ENCODE measurements at places on chromosomes 4 and X.
A peak's percentile ranks its signal among the peaks of the same experiment; 100 is the strongest.

- no peak for DNase-seq
These were observed 327.8 kb downstream of the CAMK2D start for GRCh38 chr4:113433536-113434246.

GRCh38 chr4:15964159-15964558 lies 1.2 kb upstream of the FGFBP2 start:
- DNase-seq, result no peak

GRCh38 chr4:140233791-140234696 lies 80.1 kb upstream of the MAML3 start:
- peak; percentile 61 for DNase-seq

DNA sequence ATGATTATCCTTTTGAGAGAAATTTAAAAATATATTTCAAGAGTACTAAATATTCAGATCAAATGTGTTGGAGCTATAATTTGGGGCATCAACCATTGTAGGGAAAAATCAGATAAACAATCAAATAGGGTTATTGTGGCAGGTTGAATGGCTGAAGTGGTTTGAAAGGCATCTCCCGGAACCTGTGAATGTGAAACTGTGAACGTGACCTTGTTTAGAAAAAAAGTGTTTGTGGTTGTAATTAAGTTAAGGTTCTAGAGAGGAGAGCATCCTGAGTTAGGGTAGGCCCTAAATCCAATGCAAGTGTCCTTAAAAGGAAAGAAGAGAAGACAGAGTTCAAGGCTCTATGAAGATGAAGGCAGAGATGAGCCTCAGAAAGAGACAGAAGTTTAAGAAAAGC lies 37.4 kb downstream of the ADGRA3 start:
- DNase-seq, result no peak

DNA sequence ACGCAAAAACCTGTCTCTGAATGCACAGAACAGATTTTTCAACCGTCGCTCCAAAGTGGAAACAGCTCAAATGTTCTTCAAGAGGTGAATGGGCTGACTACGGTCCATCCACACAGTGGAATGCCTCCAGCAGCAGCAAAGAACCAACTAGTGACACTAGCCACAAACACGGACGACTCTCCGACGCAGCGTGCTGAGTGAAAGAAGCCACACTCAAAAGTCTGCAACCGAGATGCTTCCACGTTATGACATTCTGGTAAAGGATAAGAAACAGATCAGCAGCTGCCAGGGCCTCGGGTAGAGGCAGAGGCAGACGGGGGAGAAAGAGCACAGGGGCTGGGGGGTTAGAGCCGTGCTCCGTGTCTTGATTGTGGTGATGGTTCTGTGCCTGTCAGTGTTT lies 125.2 kb downstream of the AFAP1 start:
- no peak for DNase-seq

GRCh38 chrX:2385224-2385623 lies 115.6 kb downstream of the DHRSX start:
- peak; percentile 37 for DNase-seq

- no peak for DNase-seq
These were observed 573.6 kb downstream of the PPP4R3C start for GRCh38 chrX:26889574-26889973.

GRCh38 chr4:182093935-182094334 lies 149.3 kb upstream of the TENM3 start:
- DNase-seq, result no peak

DNA sequence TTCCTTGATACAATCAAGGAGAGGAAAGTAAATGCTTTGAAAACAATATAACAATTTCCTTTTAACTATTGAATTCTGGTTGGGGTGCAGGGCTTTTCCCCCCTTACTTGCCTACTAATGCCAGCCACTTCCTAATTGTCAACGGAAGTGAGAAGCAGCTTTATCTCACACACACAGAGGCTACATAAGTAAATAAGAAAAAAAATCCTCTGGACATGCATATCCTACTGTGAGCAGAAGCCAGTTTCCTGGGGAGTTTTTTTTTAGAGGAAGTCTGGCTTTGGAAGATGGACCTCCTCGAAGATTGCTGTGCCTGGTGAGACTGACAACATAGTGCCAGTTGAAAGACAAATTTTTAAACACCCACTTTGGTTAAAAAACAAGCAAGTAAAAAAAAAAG lies 180.6 kb downstream of the OPHN1 start:
- no peak for DNase-seq

DNA sequence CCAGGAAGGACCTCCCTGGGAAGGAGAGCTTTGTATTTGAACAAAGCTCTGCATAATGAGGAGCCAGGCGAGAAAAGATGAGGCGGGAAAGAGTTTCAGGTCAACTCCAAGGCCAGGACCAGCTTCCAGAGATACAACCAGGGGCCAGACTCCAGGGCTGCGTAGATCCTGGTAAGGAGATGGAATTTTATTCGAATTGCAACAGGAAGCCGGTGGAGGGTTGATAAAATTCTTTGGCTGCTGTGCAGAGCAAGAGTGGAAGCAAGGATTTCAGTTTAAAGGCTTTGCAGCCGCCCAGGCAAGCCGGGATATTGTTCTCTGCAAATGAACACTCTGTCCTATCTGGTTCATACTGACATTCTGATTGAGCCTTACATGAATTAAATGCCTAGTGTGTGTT lies 40.2 kb upstream of the CBR4 start:
- no peak for DNase-seq

GRCh38 chrX:153900831-153901752 lies 3.4 kb upstream of the AVPR2 start:
- peak; percentile 60 for DNase-seq

DNA sequence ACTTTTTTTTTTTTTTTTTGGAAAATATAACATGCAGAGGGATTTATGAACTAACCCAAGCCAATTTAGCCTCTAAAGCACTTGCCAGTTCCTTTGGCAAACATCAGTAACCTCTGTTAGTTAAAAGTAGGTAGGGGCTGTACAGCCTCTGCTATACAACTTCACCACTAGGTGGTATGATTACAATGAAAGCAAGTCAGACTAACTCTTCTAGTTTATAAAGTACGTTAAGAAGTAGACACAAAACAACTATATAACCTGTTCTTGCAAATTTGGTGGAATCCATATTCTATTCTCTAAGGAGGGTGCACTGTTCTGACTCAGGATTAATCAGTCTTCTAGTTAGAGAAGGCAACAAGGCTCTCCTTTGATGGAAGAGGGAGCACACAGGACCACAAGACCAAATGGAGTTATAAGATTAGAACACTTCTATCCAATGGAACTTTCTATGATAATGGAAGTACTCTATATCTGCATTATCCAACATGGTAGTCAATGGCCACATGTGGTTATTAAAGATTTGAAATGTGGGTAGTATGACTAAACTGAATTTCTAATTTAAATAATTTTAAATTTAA lies 12.8 kb downstream of the AIMP1 start:
- peak; percentile 21 for DNase-seq

DNA sequence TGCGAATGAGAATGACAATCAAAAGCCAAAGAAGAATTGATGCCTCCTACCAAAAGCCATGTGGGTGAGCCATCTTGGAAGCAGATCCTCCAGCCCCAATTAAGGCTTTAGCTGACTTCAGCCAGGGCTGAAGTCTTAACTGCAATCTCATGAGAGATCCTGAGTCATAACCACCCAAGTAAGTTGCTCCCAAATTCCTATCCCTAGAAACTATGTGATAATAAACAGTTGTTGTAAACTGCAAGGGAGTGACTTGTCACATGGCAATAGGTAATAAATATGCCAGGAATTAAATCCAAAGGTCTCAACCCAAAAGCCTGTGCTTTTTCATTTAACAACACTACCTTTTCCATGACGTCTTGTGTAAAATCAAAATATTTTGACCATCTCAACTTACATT lies 154.2 kb upstream of the TBL1X start:
- no peak for DNase-seq

- no peak for DNase-seq
These were observed 40.9 kb downstream of the NEK1 start for GRCh38 chr4:169571435-169571834.

DNA sequence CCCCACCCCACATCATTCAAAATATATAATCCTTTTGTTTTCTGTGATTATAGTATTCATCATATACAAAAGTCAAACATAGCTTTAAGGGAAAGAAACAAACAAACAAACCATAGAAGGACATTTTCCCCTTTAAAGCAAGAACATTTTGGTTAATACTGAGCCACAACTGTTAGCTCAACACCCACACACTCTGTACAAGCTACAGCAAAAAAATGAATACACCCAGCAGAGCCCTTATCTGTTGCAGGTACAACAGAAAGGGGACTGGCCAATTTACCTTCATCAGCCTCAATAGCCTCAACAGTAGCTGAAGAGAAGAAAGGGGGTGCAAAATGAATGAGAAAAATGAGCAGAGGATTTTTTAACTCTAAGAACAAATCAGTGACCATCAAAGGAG lies 318.4 kb downstream of the PPP3CA start:
- no peak for DNase-seq

DNA sequence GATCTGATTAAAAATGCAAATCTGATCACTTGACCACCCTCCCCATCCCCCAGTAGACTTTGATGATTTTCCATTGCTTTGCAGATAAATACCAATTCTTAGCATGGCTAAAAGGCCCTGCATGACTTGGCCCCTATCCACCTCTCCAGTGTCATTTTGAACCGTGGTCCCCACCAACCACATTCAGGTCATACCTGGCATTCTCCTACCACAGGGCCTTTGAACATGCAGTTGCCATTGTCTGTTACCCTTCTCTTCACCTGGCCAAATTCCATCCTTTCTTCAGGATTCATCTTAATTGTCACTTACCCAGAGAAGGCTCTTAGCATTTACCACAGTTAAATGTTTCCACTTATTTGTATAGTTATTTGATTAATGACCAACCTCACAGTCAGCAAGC lies 36.9 kb upstream of the RELL1 start:
- no peak for DNase-seq

- DNase-seq, result no peak
These were observed 37.2 kb upstream of the C4orf50 start for GRCh38 chr4:6055436-6055835.

GRCh38 chr4:118280501-118281218 lies 72.1 kb downstream of the PRSS12 start:
- DNase-seq, result peak; percentile 48

GRCh38 chrX:151176231-151176750 lies at the start of gene GPR50:
TSS of gene GPR50 (plus strand) at chrX:151176584. CDS start at chrX:151176722, 138 bp downstream.
- DNase-seq, result no peak

DNA sequence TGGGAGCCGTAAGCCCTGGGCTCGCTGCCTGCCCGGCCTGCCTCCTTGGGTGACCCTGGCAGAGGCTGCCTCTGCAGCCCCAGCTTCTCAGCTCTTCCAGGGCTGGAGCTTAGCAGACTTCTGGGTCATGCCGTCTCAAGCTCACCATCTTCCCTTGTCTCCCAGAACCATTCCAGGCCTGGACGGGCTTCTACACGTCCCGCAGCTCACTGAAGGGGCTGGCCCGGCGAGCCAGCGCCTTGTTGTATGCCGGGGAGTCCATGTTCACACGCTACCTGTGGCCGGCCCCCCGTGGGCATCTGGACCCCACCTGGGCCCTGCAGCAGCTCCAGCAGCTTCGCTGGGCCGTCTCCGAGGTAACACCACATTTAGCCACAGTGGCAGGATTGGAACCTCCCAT lies 22.0 kb downstream of the MAN2B2 start:
- no peak for DNase-seq

DNA sequence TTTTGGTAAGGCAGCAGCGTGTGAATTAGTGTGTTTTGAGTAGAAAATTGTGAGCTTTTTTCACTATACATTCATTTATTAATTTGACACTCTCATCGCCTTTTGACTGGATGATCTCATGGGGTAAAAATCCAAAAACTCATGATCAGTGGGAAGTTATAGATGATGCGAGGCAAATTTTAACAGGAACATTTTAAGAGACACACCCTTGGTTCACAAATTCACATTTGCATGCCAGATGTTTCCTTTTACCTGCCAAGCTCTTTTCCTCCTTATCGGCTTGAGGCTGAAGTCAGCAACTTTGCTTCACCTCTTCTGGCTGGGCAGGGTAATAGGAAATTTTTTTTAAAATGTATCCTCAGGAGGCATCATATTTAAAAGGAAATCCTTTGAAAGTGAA lies 318.0 kb upstream of the HS3ST1 start:
- no peak for DNase-seq

GRCh38 chrX:10828640-10829039 lies 208.3 kb upstream of the MID1 start:
- no peak for DNase-seq

DNA sequence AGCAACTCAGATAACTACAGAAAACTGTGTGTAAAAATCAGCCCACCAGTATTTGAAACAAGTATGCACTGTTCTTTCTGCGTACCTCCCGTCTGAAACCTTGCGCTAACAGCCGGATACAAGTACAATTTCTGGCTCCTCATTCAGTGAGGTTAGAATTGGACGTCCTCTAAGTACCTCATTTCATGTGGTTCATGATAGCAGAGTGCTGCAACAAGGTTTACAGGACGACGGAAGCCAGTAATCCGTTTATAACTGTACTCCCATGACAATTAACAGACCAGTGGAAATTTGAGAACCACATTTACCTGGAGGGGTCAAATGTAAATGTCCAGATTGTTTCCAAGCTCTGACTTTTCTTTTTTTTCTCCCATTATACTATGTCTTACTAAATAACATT lies 52.9 kb upstream of the TENM3 start:
- DNase-seq, result no peak

DNA sequence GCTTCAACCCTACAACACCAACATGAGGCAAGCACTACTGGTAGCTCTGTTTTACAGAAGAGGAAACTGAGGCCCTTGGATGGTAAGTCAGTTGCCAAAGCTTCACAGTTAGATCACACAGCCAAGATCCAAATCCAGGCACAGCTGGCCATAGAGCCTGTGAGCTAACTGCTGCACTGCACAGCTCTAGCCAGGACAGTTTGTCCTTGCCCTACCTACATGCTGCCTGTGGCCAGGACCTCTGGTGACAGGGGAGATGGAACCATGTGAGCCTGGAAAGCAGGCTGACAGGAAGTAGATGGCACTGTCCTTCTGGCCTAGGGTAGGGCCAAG lies 257.8 kb downstream of the FBXW7 start:
- no peak for DNase-seq

GRCh38 chr4:40502220-40502619 lies 127.4 kb downstream of the RBM47 start:
- no peak for DNase-seq

DNA sequence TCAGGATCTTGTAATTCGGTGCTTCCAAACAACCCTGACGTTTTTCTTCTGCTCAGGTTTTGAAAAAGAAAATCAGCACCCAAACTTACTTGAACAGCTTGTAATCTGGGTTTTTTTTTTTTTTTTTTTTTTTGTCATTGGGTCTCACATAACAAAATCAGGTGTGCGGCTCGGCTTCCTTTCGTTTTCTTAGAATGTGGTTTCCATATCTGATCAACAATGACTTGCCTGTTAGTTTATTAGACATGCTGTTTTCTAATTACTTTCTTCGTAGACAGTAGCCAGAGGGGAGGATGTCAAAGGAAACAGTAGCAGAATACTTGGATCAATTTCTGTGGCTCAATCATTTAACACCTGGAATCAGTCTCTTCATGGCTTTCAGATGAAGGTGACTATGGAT lies 890 bp upstream of the FREM3 start:
- DNase-seq, result no peak

DNA sequence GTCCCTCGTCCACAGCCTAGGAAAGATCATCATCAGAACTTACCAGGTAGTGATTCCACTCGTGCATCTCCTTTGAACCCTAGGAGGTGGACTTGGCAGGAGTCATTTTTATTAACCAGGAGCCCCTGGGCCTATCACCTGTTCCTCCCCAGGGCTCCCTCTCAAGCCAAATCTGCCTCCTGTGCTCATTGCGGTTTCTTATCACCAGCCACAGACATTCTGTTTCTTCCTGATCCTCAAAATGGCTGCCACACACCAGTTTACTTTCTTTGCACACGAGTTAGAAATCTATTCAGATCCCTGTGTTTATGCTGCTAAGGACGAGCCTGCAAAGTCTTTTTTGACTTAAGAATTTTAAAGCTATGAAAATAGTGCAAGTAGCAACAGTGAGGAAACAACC lies 354.5 kb upstream of the BOD1L1 start:
- DNase-seq, result no peak

Data from AG04450 (cell line).